ENCODE measurements at places on chromosomes 13 and 19.

DNA sequence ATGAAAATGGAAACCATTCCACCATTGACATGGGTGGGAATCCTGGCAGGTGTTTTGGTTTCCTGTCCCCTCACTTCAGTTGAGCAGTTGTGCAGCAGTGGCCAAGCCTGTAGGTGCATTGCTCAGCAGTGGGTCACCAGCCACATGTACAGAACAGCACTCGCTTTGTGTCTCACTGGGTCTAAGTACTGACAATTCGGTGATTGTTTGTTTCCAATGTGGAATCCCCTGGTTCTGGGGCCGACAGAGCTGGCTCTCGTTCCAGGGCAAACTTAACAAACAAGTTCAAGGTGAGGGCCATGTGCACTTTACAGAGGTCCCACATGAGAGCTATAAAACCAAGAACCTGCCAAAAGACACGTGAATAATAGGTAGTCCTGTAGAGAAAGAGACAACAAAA, 54.1 kb upstream of the SPATA13 start:
- DNase-seq, result no peak

- DNase-seq, result no peak
Observed at GRCh38 chr13:93304868-93305613, 78.4 kb downstream of the GPC6 start.

- DNase-seq, result peak; percentile 72
Observed at GRCh38 chr13:40664350-40665125, 1.9 kb downstream of the FOXO1 start.

DNA sequence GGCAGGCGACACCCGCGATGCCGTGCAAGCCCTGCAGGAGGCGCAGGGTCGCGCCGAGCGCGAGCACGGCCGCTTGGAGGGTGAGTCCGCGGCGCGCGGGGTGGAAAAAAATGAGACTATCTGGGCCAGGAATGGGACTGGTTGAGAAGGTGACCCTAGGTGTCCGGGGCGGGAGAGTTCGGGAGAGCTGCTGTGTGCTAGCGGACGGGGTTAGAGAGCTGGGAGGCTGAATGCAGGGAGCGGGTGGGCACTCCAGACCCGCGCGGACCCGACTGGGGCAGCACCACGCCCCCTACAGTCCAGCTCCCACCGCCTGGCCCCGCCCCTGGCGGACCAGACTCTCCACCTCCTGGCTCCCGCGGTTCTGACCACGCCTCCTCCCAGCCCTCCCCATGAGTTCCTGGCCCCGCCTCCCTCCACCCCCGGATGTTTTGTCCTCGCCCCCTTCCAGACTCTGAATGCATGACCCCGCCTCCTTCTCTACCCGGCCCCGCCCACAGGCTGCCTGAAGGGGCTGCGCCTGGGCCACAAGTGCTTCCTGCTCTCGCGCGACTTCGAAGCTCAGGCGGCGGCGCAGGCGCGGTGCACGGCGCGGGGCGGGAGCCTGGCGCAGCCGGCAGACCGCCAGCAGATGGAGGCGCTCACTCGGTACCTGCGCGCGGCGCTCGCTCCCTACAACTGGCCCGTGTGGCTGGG, 1.5 kb downstream of the CLEC11A start:
- DNase-seq, result peak; percentile 98

DNA sequence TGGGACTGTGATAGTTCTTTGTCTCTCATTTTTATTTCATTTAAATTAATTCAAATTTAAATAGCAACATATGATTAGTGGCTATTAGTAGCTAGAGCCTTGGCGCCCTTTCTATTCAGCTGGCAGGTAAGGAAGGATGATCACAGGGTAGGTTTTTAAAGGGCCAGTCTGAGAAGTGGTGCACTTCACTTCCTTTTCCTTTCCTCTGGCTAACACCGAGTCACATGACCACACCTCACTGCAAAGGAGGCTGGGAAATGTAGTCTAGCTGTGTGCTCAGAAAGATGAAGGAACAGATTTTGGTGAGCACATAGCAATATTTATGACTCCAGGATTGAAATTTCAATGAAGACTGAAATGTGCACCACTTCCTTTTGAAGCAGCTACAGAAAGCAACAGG, 128.7 kb downstream of the TSHZ3 start:
- peak; percentile 20 for DNase-seq

- DNase-seq, result no peak
Observed at GRCh38 chr13:32940601-32941000, 75.6 kb upstream of the KL start.

DNA sequence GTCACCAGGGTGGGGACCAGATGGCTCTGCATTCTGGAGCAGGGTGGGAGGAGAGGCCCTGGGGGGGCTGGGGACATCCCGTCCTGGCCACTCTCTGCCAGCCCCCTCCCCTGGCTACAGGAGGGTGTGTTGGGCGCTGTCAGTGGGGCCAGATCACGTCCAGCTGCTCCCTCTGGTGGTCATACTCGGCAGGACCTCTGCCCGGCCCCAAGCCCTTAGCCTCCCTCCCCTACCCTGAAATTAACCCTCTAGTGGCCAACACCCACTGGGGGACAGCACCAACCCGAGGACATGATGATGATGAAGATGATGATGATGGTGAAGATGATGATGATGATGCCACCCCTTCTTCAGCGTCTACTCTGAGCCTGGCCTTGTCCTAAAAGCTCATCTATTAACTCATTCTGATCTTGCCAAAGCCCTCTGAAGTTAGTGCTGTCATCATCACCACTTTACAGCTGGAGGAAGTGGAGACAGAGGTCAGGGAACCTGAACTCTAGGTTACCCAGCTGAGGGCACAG, 590 bp upstream of the LGI4 start:
- DNase-seq, result peak; percentile 78

Measured in activated naive CD8-positive, alpha-beta T cell treated with anti-CD3 and anti-CD28 coated beads, Interleukin-2, amount 50 U/mL, for 24 hours (primary cell).